ENCODE measurements at places on chromosomes 16 and 17.

DNA sequence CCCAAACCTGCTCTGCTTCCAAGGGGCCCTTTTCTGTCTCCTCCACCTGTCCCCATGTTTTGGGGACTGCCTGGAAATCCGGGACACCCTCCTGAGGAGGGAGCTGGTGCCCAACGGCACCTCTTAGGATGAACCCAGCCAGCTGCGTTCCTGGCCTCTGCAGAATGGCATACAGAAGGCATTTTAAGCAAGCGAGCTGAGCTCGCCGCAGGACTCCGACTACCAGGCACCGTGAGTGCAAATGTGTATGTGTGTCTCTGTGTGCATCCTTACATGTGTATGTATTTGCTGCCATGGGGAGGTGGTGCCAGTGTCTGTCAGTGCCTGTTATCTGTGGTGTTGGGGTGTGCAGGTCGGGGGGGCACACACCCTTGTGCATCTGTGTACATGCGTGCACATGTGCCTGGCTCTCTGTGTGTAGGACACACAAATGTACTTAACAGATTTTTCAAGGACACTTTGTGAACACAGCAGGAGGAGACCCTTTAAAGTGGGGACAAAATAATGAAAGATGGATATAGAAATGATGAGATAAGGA, 39.3 kb downstream of the ABAT start:
- no peaks in the 10 kb centered on the region for H3K4me1 ChIP-seq
- no peak overlapping the region for H3K27ac ChIP-seq
- H3K36me3 ChIP-seq = no peaks in the 10 kb centered on the region
- no peaks in the 10 kb centered on the region for H3K27me3 ChIP-seq

DNA sequence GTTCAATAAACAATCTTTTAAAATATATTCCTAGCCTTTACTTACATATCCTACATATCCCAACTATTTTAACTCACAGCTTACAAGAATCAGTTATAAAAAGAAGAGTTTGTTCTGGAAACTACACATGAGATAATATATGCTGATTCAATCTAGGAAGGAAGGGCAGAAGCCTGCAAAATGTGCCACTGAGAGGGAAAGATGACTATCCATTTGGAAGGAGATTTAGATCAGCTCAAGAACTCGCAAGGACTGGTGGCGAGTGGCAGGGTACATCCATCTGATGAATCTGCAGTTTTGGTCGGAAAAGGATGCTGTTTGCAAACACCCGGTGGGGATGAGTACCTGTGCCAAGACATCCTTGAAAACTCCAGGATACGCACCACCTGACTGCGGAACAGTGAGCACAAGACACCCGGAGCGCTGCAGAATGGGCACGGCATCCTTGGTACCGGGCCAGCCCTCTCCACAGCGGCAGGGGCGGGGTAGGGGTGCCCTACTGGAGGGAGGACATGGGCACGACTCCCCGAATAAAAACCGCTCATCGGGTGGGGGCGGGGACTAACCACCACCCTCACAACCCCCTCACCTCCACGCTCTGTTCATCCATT, 723 bp downstream of the TRIM37 start:
- peak overlapping the region; percentile 79 for H3K27ac ChIP-seq
- DNase-seq = peak; percentile 84
- peak overlapping the region; percentile 45 for H3K4me3 ChIP-seq
- H3K27me3 ChIP-seq = no peaks in the 10 kb centered on the region
- H3K36me3 ChIP-seq = no peaks in the 10 kb centered on the region

GRCh38 chr17:32445074-32445415, 735 bp downstream of the PSMD11 start:
- H3K4me1 ChIP-seq = peaks cover 18% of the 10 kb centered on the region
- H3K27ac ChIP-seq = peak overlapping the region; percentile 55
- no peak for DNase-seq
- peak overlapping the region; percentile 29 for H3K4me3 ChIP-seq

- DNase-seq = no peak
- peaks cover 37% of the 10 kb centered on the region for H3K4me1 ChIP-seq
- no peak overlapping the region for H3K27ac ChIP-seq
- no peaks in the 10 kb centered on the region for H3K36me3 ChIP-seq
- H3K4me3 ChIP-seq = no peak overlapping the region
- H3K27me3 ChIP-seq = no peaks in the 10 kb centered on the region
These were observed 115.9 kb downstream of the PITPNC1 start for GRCh38 chr17:67492824-67493517.

DNA sequence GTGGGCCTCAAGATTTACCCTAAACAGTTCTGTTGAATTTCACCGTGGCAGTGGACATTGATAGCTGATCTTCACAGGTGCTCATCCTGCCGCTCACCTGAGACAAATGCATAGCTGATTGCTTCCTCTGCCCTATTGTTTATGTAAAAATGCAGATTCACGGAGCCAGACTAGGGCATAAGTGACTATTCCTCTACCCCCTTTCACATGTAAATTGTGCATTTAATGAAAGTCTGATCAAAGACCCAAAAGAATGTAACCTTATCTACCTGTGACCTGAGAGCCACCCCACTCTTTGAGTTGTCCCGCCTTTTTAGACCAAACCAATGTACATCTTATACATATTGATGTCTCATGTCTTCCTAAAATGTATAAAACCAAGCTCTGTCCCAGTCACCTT, 312.4 kb upstream of the CDH5 start:
- no peaks in the 10 kb centered on the region for H3K4me1 ChIP-seq
- DNase-seq = no peak
- H3K27ac ChIP-seq = no peak overlapping the region

- DNase-seq = no peak
- H3K4me1 ChIP-seq = no peaks in the 10 kb centered on the region
- no peaks in the 10 kb centered on the region for H3K36me3 ChIP-seq
- peak overlapping the region; percentile 68 for H3K27ac ChIP-seq
- H3K4me3 ChIP-seq = no peak overlapping the region
These were observed 11.8 kb downstream of the NLRC5 start for GRCh38 chr16:57001026-57001679.

- no peaks in the 10 kb centered on the region for H3K27me3 ChIP-seq
- H3K4me3 ChIP-seq = no peak overlapping the region
- H3K27ac ChIP-seq = no peak overlapping the region
- DNase-seq = no peak
These were observed 201.9 kb downstream of the CCDC182 start for GRCh38 chr17:57543230-57543629.

- no peak overlapping the region for H3K4me3 ChIP-seq
- peaks cover 11% of the 10 kb centered on the region for H3K4me1 ChIP-seq
These were observed 70.5 kb downstream of the COPRS start for GRCh38 chr17:31788571-31788946.

- DNase-seq = peak; percentile 100
- peak within 1 kb of the TSS; percentile 99 for H3K4me3 ChIP-seq
- peaks cover 39% of the 10 kb centered on the region for H3K4me1 ChIP-seq
- H3K36me3 ChIP-seq = peaks cover 7% of the 10 kb centered on the region
- H3K27ac ChIP-seq = peak within 1 kb of the TSS; percentile 73
- no peaks in the 10 kb centered on the region for H3K27me3 ChIP-seq
These were observed at the start of gene PHF23 for GRCh38 chr17:7239091-7240027. PHF23 (minus strand) TSS chr17:7239457; CDS start chr17:7239279, 178 bp downstream.

DNA sequence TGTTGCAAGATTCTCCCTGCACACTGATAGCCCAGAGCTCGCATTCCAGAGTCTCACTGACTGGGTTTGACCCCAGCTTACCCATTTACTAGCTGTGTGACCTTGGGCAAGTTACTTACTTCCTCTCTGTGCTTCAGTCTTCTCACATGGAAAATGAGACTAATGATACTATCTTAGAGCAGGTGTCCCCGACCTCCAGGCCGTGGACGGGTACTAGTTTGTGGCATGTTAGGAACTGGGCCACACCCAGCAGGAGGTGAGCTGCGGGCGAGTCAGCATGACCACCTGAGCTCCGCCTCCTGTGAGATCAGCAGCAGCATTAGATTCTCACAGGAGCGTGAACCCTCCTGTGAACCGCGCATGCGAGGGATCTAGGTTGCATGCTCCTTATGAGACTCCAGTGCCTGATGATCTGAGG, 15.8 kb downstream of the ANKFY1 start:
- no peak overlapping the region for H3K4me3 ChIP-seq
- H3K27me3 ChIP-seq = no peaks in the 10 kb centered on the region
- no peak for DNase-seq
- peaks cover 18% of the 10 kb centered on the region for H3K4me1 ChIP-seq
- H3K36me3 ChIP-seq = no peaks in the 10 kb centered on the region

DNA sequence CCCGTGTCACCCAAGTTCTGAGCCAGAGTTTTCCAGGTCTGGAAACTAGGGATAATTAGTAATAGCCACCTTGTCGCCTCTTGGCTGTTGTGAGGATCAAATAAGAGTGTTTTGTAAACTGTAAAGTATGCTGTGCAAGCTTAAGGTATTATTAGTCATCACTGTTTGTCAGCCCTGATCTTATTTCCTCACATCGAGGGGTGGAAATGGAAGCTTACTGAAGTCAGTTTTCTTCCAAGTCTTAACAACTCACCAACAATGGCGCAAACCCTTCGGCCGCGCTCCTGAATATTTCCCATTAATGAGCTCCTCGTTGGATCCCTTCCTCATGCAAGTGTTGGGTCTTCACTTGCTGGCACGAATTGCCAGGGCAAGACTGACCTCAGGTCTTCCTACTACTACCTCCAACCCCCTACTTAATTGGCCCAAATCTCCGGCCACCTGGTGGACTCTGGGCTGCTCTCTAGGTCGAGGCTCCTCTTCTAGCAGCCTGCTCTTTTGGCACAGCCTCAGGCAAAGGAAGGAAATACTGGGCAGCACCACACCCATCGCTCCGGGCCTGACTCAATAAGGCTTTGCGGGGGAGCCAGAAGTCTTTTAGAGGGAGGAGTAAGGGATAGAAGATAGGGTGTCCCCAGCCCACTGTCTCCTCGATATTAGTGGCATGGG, 885 bp upstream of the SLC35B1 start:
- H3K36me3 ChIP-seq = peaks cover 18% of the 10 kb centered on the region
- no peaks in the 10 kb centered on the region for H3K27me3 ChIP-seq
- peaks cover 17% of the 10 kb centered on the region for H3K4me1 ChIP-seq
- H3K4me3 ChIP-seq = peak overlapping the region; percentile 7
- peak; percentile 18 for DNase-seq
- H3K27ac ChIP-seq = peak overlapping the region; percentile 96

DNA sequence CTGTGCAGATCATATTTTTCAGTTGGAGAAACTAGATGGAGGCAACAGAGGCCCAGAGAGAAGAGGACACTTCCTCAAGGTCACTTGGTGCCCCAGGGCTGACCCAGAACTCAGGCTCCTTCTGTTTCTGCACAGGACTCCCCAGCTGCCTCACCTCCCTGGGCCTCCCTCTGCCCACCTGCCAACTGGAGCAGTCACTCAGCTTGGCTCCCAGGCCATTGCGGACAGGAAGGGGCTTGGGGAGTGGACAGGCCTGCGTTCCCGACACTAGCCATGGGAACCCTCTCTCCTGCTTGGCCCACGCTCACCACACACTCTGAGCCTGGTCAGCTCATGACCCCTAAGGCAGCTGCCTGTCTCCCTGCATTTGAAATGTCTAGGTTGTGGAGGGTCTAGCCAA, 78.1 kb upstream of the BRD7 start:
- no peak overlapping the region for H3K27ac ChIP-seq
- H3K4me3 ChIP-seq = no peak overlapping the region
- no peaks in the 10 kb centered on the region for H3K27me3 ChIP-seq
- DNase-seq = no peak
- H3K4me1 ChIP-seq = no peaks in the 10 kb centered on the region

- no peak for DNase-seq
- H3K36me3 ChIP-seq = no peaks in the 10 kb centered on the region
- H3K27me3 ChIP-seq = no peaks in the 10 kb centered on the region
- H3K4me3 ChIP-seq = no peak overlapping the region
- peak overlapping the region; percentile 68 for H3K27ac ChIP-seq
These were observed 11.2 kb upstream of the TMIGD1 start for GRCh38 chr17:30345089-30345433.

DNA sequence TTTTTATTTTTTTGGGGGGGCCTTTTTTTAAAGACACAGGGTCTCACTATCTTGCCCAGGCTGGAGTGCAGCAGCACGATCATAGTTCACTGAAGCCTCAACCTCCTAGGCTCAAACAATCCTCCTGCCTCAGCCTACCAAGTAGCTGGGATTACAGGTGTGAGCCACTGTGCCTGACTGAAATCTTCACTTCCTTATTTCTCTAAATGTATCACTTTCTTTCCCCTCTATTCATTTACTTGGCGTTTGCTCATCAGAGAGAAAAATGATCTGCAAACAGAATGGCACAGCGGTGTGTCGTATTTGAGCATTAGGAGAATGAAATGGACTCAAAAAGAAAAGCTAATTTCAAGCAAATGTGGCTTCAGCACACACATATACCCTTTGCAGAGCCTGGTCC, 44.3 kb upstream of the CDH5 start:
- H3K27ac ChIP-seq = no peak overlapping the region
- DNase-seq = no peak
- H3K36me3 ChIP-seq = no peaks in the 10 kb centered on the region
- no peak overlapping the region for H3K4me3 ChIP-seq

GRCh38 chr17:77745702-77746101, 212.8 kb upstream of the TNRC6C start:
- no peaks in the 10 kb centered on the region for H3K27me3 ChIP-seq
- no peaks in the 10 kb centered on the region for H3K4me1 ChIP-seq
- no peaks in the 10 kb centered on the region for H3K36me3 ChIP-seq
- no peak overlapping the region for H3K4me3 ChIP-seq
- no peak for DNase-seq

DNA sequence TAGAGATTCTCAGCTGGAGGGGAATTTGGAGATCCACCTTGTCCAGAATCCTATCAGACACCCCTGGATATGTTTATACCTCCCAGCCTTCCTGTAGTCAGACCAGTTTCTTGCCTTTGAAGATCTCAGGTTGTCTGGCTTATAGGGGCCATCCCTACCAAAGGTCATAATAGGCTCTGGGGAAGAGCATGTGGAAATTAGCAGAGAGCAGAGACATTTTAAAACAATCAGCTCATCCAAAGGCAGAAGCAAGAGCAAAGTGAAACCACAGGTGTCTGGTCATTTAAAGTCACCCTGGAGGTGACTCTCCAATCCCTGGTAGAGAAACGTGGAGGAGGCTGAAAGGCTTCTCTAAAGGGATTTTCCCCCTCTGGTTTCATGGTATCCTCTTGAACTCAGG, 299.3 kb upstream of the EEF2KMT start:
- no peaks in the 10 kb centered on the region for H3K36me3 ChIP-seq
- H3K4me3 ChIP-seq = no peak overlapping the region
- H3K27me3 ChIP-seq = no peaks in the 10 kb centered on the region
- H3K4me1 ChIP-seq = no peaks in the 10 kb centered on the region

- no peaks in the 10 kb centered on the region for H3K36me3 ChIP-seq
- no peaks in the 10 kb centered on the region for H3K27me3 ChIP-seq
- H3K27ac ChIP-seq = no peak overlapping the region
- H3K4me3 ChIP-seq = no peak overlapping the region
- no peak for DNase-seq
These were observed 15.7 kb upstream of the CCL1 start for GRCh38 chr17:34378664-34379101.

GRCh38 chr16:73108195-73108963, 60.5 kb upstream of the ZFHX3 start:
- H3K27me3 ChIP-seq = no peaks in the 10 kb centered on the region
- no peaks in the 10 kb centered on the region for H3K4me1 ChIP-seq
- H3K4me3 ChIP-seq = no peak overlapping the region
- H3K36me3 ChIP-seq = no peaks in the 10 kb centered on the region

GRCh38 chr17:82636626-82637598, 11.3 kb downstream of the WDR45B start:
- H3K27ac ChIP-seq = no peak overlapping the region
- H3K36me3 ChIP-seq = peaks cover 11% of the 10 kb centered on the region
- no peak for DNase-seq
- H3K4me1 ChIP-seq = no peaks in the 10 kb centered on the region
- no peaks in the 10 kb centered on the region for H3K27me3 ChIP-seq

- peak; percentile 48 for DNase-seq
- no peak overlapping the region for H3K4me3 ChIP-seq
- H3K36me3 ChIP-seq = no peaks in the 10 kb centered on the region
- H3K27ac ChIP-seq = peak overlapping the region; percentile 88
- H3K27me3 ChIP-seq = no peaks in the 10 kb centered on the region
These were observed 45.0 kb downstream of the TEX2 start for GRCh38 chr17:64218066-64218465.

Data from thyroid gland (tissue), 4 donors.